ENCODE measurements at places on chromosomes 6 and 20. TPM values are rescaled to one million over a fixed set of nuclear protein-coding genes. Genes with fewer than 3 reads are reported as not detected.

The KIF13A gene
- polyA plus RNA-seq, result 34.9 TPM

The SIGLEC1 gene
- polyA plus RNA-seq, result 0.72 TPM

The ZNF831 gene
- 0.08 TPM for polyA plus RNA-seq

DNA sequence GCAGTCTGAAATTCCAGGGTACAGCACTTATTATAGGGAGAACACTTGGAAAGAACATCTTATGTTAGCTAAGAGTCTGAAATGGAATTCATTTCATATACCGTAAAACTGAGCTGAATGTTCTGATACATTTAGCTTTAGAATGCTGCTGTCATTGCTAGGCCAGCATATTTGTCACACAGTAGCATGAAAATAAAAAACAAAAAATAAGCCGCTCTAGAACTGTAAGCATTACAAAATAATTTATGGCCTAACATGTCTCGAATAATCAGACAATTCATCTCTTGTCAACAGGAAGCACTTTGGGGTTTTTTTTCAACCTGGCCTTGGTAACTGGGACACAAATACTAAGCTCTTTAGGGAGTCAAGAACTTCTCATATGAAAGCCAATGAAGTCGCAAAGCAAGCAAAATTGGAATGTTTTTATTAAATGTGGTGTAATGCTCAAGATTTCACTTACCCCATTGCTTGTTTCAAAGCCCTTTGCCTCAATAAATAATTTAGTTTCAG lies 115.7 kb downstream of the PHACTR1 start:
- DNase-seq, result no peak

GRCh38 chr6:15109338-15110090 lies 136.4 kb upstream of the JARID2 start:
- no peak for DNase-seq
